GM12878 (cell line): ENCODE measurements at places on chromosomes 7 and 10. TPM values are rescaled to one million over a fixed set of nuclear protein-coding genes. Genes with fewer than 3 reads are reported as not detected.

The PTPRN2 gene
- 0.04 TPM in 1 of 2 replicates, not detected in the other for polyA plus RNA-seq

The OR6B1 gene
- not detected in 2 replicates for polyA plus RNA-seq

The ERVW-1 gene
- polyA plus RNA-seq = not detected in 2 replicates

The GCK gene
- polyA plus RNA-seq = 0.06 TPM in 1 of 2 replicates, not detected in the other

The SLC13A1 gene
- not detected in 2 replicates for polyA plus RNA-seq

The GJD4 gene
- polyA plus RNA-seq = not detected in 2 replicates

The CDNF gene
- 0.54 and 0.69 TPM in 2 replicates for polyA plus RNA-seq

The PNLIP gene
- polyA plus RNA-seq = not detected in 2 replicates

The SP4 gene
- polyA plus RNA-seq = 11.0 and 12.4 TPM in 2 replicates

The KCP gene
- 3.1 and 4.3 TPM in 2 replicates for polyA plus RNA-seq

The GPR26 gene
- not detected in 2 replicates for polyA plus RNA-seq

The CCDC136 gene
- 0.94 and 1.2 TPM in 2 replicates for polyA plus RNA-seq

The FRAT1 gene
- 0.32 TPM in 1 of 2 replicates, not detected in the other for polyA plus RNA-seq

The CPA2 gene
- not detected in 2 replicates for polyA plus RNA-seq

The DHTKD1 gene
- polyA plus RNA-seq = 28.5 and 31.9 TPM in 2 replicates

The TRIM50 gene
- not detected in 2 replicates for polyA plus RNA-seq

The MSANTD7 gene
- polyA plus RNA-seq = 16.2 and 17.8 TPM in 2 replicates

The ASAH2B gene
- 2.6 and 3.1 TPM in 2 replicates for polyA plus RNA-seq

The ASIC3 gene
- 0.14 and 0.40 TPM in 2 replicates for polyA plus RNA-seq

The NUP205 gene
- polyA plus RNA-seq = 69.9 and 73.5 TPM in 2 replicates

The SFTPA2 gene
- polyA plus RNA-seq = not detected in 2 replicates

The OR6V1 gene
- polyA plus RNA-seq = not detected in 2 replicates

The HPSE2 gene
- polyA plus RNA-seq = not detected in 2 replicates

The CNPY1 gene
- polyA plus RNA-seq = not detected in 2 replicates

The FLNC gene
- 0.03 and 0.06 TPM in 2 replicates for polyA plus RNA-seq

The LIPA gene
- 48.7 and 50.3 TPM in 2 replicates for polyA plus RNA-seq

The NKX1-2 gene
- polyA plus RNA-seq = not detected in 2 replicates

The GATA3 gene
- 0.67 and 0.93 TPM in 2 replicates for polyA plus RNA-seq

The RBM20 gene
- 0.05 and 0.26 TPM in 2 replicates for polyA plus RNA-seq

The SPDYE9 gene
- 0.86 and 1.7 TPM in 2 replicates for polyA plus RNA-seq

The PPP1R3C gene
- polyA plus RNA-seq = 0.08 TPM in 1 of 2 replicates, not detected in the other

The FOXI2 gene
- not detected in 2 replicates for polyA plus RNA-seq

The TYSND1 gene
- polyA plus RNA-seq = 15.1 and 15.2 TPM in 2 replicates

The BMPER gene
- polyA plus RNA-seq = 0.08 and 0.26 TPM in 2 replicates

The PSD gene
- polyA plus RNA-seq = 2.0 and 2.1 TPM in 2 replicates
